ENCODE measurements at places on chromosomes 7 and 10.
A peak's percentile ranks its signal among the peaks of the same experiment; 100 is the strongest.

GRCh38 chr7:65910237-65910636, 37.4 kb downstream of the VKORC1L1 start:
- DNase-seq, result no peak

- no peak for DNase-seq
Measured at GRCh38 chr7:121039510-121039822, 51.0 kb downstream of the CPED1 start.

GRCh38 chr10:113454341-113455061, 98.4 kb upstream of the HABP2 start:
- peak; percentile 16 for DNase-seq

GRCh38 chr10:15720635-15721287, 1.0 kb upstream of the ITGA8 start:
- no peak for DNase-seq

DNA sequence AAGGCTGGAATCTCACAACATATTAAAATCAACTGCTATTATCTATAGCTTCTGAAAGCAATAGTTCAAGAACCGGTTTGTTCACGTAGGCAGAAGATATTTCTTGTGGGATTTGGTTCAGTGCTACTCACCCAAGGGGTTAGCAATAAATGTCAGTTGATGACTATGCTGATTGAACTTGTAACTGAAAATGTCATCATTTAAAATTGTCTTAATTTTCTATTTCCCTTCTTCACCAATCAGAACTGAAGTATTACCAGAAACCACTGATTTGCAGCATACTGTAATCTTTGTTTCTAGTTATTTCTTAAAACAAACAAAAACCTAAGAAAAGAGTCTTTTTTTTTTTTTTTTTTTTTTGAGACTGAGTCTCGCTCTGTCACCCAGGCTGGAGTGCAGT, 46.1 kb downstream of the CPEB3 start:
- no peak for DNase-seq

DNA sequence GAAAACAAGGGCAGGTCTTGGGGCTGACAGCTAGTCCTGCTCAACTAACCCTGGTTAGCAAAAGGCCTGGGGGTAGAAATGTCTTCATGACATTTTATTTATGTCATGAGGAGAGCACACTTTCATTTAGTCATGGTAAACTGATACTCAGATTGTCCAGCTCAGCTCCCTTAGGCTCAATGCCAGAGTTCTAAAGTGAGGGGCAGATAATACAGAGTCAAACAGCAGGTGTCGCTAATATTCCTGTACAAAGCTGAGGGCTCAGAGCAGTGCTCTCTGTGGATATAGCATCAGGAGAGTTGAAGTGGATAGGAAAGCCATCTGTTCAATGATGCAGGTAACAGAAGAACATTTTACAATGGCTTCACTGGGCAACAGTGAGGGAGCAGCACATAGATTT, 26.8 kb upstream of the CALCR start:
- DNase-seq, result no peak

GRCh38 chr7:77351539-77352004, 64.6 kb downstream of the GSAP start:
- no peak for DNase-seq

GRCh38 chr7:40356871-40357709, 222.3 kb downstream of the SUGCT start:
- peak; percentile 24 for DNase-seq

GRCh38 chr10:64977915-64978314, 1456.7 kb downstream of the REEP3 start:
- DNase-seq, result no peak

DNA sequence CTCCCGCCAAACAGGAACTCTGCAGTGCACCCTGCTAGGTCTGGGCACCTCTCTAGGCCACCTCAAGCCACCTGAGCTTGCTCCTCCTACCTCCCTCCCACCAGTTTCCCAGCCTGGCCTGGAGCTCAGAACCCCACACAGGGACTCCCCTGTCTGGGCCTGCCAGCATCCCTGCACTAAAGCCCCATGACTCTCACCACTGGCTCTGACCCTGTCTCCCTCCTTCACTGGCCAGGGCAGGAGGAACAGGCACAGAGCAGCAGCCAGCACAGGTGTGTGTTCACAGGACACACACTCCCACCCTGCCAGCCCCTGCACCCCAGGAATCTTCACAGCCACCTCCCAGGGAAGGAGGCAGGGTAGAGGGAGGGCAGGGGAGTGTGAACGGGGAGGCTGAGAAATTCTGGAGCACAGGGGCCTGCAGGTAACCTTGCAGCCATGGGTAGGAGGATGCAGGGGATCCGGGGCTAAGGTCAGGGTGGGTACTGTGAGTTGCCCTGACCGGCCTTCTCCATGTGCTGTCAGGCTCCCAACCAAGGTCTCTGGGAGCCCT, 13.9 kb upstream of the ANTXRL start:
- DNase-seq, result no peak

GRCh38 chr10:43867667-43868565, 219.2 kb upstream of the ZNF32 start:
- DNase-seq, result peak; percentile 76

GRCh38 chr7:16740623-16740953, 13.0 kb upstream of the TSPAN13 start:
- no peak for DNase-seq

DNA sequence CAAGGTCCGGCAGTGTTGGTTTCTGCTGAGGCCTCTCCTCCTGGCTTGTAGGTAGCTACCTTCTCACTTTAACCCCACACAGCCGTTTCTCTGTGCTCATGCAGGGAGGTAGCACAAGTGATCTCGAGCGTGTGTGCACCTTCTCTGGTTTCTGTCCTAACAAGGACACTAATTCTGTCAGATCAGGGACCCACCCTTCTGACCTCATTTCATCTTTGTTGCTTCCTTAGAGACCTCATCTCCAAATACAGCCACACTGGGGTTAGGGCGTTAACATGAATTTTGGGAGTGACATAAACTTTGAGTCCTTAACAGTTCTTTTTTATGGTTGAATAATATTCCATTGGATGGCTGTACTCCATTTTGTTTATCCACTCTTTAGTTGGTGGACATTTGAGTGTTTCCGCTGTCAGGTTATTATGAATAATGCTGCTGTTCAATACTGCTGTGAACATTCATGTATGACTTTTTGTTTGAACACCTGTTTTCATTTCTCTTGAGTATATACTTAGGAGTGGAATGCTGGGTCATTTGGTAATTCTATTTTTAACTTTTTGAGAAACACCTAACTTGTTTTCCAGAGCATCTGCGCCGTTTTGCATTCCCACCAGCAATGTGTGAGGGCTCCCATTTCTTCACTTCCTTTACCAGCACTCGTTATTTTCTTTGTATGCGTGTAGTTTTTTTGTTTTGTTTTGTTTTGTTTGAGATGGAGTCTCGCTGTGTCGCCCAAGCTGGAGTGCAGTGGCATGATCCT, 57.5 kb downstream of the LCOR start:
- DNase-seq, result no peak

GRCh38 chr7:156464339-156464738, 176.2 kb upstream of the RNF32 start:
- DNase-seq, result no peak

DNA sequence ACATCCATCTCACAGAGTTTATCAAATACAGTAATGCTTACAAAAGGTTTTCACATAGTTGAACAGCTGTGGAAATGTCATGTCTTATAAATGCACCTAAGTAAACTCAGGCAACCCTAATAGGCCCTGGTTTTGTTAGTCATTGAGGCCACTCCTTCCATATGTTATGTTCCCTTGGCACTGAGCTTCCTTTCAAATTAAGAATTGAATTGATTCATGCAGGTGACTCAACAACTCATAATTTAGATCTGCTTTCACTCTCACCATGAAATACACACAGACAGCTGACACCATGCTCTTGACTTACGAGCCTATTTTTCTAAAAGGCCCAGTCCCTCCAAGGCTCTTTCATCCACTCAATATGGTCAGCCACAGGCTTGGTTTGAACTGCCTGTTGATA, 476.9 kb downstream of the KCNMA1 start:
- peak; percentile 89 for DNase-seq

- DNase-seq, result no peak
Measured at GRCh38 chr10:124446830-124447750, 2.7 kb downstream of the NKX1-2 start.

- no peak for DNase-seq
Measured at GRCh38 chr10:8017277-8017676, 37.2 kb upstream of the GATA3 start.

- DNase-seq, result no peak
Measured at GRCh38 chr10:118963933-118964332, 65.6 kb upstream of the NANOS1 start.

GRCh38 chr10:102475451-102476040, 24.2 kb upstream of the C10orf95 start:
- DNase-seq, result no peak

GRCh38 chr7:139043823-139044812, 8.3 kb upstream of the ZC3HAV1L start:
- DNase-seq, result no peak

GRCh38 chr7:125126376-125126775, 196.8 kb upstream of the POT1 start:
- DNase-seq, result no peak

- DNase-seq, result no peak
Measured at GRCh38 chr10:20744821-20745220, 152.3 kb downstream of the NEBL start.

GRCh38 chr7:1080252-1080920, 7.5 kb upstream of the GPER1 start:
- DNase-seq, result no peak

DNA sequence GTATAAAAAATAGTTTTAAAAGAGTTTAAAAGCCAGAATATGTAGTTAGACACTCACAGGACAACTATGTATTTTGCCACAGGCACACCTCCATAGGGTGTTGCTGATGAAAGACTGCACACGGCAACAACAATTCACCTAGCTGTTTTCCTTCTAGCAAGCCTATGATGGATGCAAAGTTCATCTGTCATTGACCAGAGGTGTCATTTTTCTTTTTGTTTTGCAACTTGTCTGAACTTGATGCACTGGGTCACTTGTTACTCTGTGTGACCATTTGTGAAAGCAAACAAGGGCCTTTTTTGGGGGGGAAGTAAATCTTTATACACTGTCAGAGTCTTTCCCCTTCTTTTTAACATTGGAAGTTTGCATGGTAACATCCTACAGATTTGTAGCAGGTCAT, 258.0 kb upstream of the SEMA3A start:
- DNase-seq, result no peak

- DNase-seq, result no peak
Measured at GRCh38 chr10:3692387-3692999, 92.5 kb downstream of the KLF6 start.
